ENCODE measurements at places on chromosomes 11 and 22.

GRCh38 chr11:125016413-125016812 is 46.7 kb upstream of the SLC37A2 start:
- no peak for DNase-seq

DNA sequence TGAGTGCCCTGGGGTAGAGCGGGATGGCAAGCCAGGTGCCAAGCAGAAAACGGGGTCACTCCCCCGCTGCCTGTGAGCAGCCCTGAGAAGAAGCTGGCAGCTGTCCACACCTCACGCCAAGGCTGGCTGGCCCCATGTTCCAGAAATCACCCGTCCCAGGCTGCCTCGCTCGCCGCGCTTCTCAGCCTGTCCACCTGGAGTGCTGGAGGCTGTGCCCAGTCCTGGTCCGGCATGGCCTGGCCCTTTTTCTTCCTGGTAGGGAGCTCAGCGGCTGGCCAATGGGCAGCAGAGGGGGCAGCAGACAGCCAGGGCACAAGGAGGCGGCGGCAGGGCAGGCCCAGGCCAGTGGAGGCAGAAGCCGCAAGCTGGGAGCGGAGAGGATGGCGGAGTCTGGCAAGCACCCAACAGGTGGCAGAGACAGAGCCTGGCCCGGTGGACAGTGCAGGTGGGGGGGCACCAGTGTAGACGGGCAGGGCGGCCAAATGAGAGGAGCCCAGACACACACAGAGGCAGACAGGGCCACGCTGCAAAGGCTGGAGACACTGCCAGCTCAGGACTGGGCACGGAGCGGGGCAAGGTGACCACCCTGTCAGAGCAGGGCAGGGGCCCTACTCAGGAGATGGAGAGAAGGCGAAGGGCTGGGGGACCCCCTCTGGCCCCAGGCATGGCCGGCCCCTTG is 37.2 kb upstream of the TH start:
- DNase-seq: no peak

GRCh38 chr11:108788565-108789199 is 123.8 kb downstream of the DDX10 start:
- no peak for DNase-seq

DNA sequence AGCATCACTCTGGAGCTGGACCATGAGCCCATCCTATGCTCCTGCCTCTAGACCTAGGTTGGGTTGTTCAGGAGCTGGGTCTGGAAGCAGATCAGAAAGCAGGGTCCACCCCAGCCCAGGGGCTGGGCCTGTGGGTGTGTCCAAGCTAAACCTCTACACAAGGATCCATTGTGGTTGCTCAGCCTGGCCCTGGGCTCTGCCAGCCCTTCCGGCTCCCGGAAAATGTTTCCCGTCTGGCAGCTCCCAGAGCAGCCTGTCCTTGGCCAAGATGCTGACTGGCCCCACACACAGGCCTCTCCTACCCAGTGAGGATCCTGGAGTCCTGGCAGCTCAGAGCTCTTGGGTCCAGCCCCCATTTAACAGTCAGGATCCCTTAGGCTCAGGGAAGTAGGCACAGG is 35.3 kb upstream of the FCHSD2 start:
- DNase-seq: peak; percentile 47

GRCh38 chr11:63911440-63911839 is 5.5 kb downstream of the RCOR2 start:
- no peak for DNase-seq

DNA sequence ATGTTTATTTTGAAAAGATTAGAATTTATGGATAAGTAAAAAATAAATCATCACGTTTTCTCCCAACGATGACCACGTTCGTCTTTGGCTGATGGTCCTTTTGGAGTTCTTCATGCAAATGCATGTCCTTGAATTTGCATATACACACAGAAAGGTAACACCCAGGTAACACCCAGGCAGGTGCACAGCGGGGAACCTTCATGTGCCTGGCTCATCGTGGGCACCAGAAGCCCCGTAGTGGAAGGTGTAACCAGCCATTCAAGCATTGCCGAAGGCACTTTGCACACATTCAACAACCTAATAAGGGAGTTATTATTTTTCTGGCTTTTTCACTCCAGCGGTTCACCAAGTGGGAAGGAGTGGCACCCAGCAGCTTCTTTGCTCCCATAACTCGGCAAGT is 404.6 kb downstream of the TBC1D22A start:
- no peak for DNase-seq

- DNase-seq: no peak
Measured at GRCh38 chr11:2100361-2101170, 38.6 kb downstream of the IGF2 start.

- no peak for DNase-seq
Measured at GRCh38 chr11:34067383-34068065, 16.0 kb downstream of the CAPRIN1 start.

GRCh38 chr11:102676084-102676483 is 29.5 kb downstream of the MMP27 start:
- no peak for DNase-seq

DNA sequence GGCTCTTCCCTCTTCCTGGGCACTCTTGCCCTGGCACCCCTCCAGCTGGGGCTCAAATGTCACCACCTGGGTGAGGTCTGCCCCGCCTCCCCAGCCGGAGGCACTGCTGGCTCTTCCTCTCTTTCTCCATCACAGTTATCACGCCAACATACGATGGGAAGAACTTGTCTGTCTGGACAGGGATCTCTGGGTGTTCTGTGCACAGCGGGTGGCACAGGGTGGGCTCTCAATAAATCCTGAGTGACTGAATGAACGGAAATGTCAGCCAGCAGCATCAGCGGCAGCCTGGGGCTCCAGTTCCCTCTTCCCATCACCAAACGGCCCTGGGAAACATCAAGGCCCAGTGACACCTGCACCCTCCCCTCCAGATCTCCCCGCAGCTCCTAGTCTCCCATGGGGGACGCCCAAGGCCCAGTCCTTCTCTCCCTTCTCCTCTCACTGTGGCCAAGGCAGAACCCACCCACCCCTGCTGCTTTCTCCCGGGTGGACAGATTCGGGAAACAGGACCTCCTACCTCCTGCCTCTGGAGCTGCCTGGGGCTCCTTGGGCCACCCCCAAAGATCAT is 440 bp upstream of the SLC25A45 start:
- DNase-seq: no peak

GRCh38 chr11:105975128-105975527 is 46.9 kb downstream of the MSANTD4 start:
- no peak for DNase-seq

DNA sequence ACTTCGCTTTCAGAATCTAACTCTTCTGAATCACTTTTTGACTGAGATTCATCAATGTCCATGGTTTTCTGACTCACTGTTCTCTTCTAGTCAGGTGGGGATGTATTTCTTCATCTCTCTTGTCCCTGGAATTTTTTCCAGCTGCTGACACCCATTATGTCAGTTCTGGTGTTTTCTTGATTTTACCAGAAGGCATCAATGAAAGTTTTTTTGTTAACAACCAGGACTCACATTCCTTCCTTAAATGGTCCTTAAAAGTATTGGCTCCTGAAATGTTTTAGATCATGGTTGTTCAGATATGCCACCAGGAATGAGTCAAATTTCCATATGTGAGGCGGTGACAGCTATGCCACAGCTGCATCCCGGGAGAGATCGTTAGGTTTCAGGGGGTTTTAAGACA is 12.9 kb downstream of the MICAL2 start:
- DNase-seq: no peak

- no peak for DNase-seq
Measured at GRCh38 chr11:66278363-66279091, 552 bp downstream of the CNIH2 start.

GRCh38 chr11:120346233-120346632 is 10.0 kb downstream of the ARHGEF12 start:
- no peak for DNase-seq

DNA sequence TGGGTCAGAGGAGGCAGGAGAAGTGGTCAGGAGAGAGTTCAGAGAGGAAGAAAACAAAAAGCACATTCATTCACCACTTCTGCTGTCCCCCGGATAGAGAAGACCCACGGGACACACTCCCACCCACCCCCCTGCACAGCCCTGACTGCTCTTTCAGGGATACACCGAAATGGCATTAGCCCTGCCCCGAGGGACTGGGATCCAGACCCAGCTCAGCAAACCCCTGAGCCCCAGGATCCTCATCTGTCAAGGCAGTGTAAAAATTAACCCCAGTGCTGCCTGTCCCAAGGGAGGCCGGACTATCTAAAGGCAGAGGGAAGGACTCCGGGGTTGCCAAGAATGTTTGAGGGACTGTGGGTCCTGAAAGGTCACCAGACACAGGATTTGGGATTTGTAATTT is 31.2 kb downstream of the TPBGL start:
- no peak for DNase-seq

DNA sequence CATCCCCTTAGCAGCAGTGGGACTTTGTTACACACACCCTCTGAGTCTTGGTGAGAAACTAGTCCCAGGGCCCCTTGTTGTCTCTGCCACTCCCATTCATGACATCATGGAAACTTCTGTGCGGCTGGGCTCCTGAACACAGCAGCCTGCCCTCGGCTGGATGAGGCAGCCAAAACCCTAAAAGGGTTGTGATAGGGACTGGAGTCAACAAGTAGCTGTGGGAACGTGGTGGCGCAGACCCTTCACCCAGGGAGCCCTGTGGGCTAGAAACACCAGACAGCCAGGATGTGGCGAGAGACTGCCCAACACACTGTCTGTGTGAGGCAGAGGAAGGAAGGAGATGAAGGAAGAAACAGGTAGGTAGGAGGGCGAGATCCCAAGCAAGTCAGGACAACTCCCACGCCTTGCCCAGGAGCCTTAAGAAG is 3.9 kb downstream of the CD3D start:
- DNase-seq: no peak

DNA sequence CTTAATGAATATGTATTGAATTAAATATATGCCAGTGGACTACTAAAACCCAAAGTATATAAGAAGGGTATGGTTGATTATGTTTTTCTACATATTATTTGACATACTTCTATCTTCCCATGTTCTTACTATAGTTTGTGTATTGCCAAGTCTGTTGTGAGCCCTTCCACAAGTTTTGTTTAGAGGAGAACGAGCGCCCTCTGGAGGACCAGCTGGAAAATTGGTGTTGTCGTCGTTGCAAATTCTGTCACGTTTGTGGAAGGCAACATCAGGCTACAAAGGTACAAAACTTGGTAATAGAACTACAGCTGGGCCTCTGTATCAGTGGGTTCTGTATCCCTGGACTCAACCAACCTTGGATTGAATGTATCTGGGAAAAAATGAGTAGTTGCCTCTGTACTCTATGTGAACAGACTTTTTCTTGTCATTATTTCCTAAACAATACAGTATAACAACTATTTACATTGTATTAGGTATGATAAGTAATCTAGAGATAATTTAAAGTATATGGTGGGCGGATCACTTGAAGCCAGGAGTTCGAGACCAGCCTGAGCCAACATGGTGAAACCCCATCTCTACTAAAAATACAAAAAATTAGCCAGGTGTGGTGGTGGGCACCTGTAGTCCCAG is 38.7 kb upstream of the TTC36 start:
- DNase-seq: peak; percentile 39

GRCh38 chr11:65132988-65133700 is 1.2 kb downstream of the SYVN1 start:
- DNase-seq: no peak

- peak; percentile 82 for DNase-seq
Measured at GRCh38 chr11:72821920-72822799, 7.9 kb downstream of the ATG16L2 start.

GRCh38 chr11:44702889-44703288 is 23.9 kb upstream of the TSPAN18 start:
- DNase-seq: no peak

DNA sequence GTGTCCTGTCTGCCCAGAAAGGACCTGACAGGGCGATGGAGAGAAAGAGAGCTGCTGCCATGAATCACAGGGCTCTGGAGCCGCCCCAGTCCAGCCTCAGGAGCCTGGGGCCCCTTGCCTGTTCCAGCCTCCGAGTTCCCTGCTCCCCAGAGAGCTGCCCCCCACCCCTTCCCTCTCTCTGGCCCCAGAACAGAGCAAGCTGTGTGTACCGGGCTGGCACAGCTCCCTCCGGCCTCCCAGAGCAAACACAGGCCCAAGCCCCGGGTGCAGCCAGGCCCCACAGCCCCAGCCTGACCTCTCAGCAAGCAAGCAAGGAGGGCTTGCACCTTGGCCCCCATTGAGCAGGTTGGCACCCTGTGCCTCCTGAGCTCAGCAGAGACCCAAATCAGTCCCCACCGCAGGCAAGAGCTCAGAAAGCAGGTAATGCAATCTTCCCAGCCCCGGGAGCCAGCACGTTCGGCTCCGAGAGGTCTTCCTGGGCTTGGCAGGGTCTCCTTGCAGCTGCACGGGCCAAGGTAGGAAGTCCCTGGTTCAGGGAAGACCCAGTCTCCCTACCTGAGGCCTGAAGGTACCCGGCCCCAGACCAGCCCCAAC is 1.4 kb downstream of the PACSIN3 start:
- peak; percentile 75 for DNase-seq

DNA sequence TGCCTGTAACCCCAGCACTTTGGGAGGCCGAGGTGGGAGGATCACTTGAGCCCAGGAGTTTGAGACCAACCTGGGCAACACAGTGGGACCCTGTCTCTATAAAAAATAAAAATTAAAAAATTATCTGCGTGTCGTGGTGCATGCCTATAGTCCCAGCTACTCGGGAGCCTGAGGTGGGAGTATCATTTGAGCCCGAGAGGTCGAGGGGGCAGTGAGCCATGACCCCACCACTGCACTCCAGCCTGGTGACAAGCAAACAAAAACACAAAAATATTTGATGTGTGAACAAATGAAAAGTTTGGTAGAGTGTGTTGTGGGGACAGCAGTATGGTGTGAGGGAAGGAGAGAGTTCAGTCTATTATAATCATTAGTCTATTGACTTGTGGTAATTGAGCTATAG is 90.8 kb upstream of the PARVA start:
- no peak for DNase-seq

GRCh38 chr11:64489831-64490441 is 101.1 kb upstream of the SLC22A12 start:
- peak; percentile 55 for DNase-seq

DNA sequence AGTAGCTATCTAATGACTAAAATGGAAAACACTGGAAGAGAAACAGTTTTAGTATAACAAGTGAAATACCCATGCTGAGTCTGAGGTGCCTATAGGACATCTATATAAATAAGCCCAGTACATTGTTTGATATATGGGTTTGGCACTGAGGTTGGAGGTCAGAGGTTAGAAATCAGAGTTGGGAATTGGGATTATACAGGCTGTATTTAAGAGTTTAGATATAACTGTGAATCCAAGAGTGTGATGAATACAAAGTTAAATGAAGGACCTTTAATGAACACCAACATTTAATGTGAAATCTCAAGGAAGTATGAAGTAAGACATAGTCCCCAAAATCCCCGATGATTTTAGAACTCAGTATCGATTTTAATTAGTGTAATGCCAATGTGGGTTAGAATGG is 3.1 kb upstream of the HBD start:
- no peak for DNase-seq

GRCh38 chr22:33221568-33221967 is 163.4 kb upstream of the SYN3 start:
- DNase-seq: no peak

- DNase-seq: no peak
Measured at GRCh38 chr11:105219269-105219668, 79.7 kb upstream of the CARD18 start.

- DNase-seq: no peak
Measured at GRCh38 chr22:44973829-44974228, 36.0 kb downstream of the PHF21B start.
